ENCODE measurements at places on chromosomes 11 and 22.

DNA sequence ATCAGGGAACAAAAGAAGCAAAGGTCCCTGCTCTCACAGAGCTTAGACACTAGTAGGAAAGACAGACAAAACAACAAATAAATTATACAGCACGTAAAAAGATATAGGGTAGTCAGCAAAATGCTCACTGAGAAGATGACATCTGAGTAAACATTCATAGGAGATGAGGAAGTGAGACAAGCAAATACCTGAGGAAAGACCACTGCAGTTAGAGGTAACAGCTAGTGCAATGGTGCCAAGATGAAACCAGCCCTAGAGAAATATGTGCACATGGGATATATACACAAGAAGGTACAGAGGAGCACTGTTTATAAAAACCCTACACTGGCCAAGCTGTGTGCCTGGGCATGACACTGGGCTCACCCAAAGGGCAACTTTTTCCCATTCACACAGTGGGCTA lies 9.8 kb downstream of the CYP2R1 start:
- no peak for DNase-seq

GRCh38 chr11:23123753-23124152 lies 263.5 kb upstream of the CCDC179 start:
- no peak for DNase-seq

GRCh38 chr22:30014244-30014643 lies 66.0 kb upstream of the HORMAD2 start:
- no peak for DNase-seq

DNA sequence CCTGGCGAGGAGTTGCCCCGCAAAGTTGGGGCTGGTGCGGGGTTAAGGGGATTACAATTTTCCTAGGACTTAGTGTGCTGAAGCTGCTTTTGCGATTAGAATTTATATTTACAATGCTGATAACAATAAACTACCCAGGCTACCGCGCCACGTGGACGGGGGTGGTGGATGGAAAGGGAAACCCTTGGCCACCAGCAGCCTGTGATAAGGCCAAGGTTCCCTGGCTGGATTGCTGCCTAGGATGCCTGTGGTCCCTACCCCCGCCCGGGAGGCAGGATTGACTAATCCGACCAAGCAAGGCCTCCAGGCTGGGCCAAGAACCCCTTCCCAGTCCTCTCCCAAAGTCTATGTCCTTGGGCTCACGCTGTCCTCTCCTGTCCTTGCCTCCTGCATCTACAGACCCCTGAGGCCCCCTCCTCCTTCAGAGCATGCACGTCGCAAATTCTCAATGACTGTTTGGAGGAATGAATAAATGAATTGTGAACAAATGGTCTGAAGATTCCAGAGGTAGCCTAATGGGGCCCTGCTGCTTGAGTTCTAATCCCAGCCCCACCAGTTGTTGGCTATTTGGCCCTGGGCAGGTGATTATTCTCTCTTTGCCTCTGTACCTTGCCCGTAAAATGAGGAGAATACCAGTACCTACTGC lies 7.6 kb upstream of the CHKA start:
- DNase-seq: no peak

- no peak for DNase-seq
Observed at GRCh38 chr22:30749272-30749671, 54.6 kb downstream of the OSBP2 start.

DNA sequence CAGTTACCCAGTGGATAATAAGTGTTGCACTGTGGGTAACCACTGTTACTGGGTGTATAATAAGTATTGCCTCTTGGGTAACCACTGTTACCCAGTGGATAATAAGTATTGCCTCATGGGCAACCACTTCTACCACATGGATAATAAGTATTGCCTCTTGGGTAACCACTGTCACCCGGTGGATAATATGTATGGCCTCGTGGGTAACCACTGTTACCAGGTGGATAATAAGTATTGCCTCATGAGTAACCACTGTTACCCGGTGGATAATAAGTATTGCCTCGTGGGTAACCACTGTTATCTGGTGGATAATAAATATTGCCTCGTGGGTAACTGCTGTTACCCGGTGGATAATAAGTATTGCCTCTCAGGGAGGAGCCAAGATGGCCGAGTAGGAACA lies 29.7 kb upstream of the NXPE4 start:
- DNase-seq: no peak

DNA sequence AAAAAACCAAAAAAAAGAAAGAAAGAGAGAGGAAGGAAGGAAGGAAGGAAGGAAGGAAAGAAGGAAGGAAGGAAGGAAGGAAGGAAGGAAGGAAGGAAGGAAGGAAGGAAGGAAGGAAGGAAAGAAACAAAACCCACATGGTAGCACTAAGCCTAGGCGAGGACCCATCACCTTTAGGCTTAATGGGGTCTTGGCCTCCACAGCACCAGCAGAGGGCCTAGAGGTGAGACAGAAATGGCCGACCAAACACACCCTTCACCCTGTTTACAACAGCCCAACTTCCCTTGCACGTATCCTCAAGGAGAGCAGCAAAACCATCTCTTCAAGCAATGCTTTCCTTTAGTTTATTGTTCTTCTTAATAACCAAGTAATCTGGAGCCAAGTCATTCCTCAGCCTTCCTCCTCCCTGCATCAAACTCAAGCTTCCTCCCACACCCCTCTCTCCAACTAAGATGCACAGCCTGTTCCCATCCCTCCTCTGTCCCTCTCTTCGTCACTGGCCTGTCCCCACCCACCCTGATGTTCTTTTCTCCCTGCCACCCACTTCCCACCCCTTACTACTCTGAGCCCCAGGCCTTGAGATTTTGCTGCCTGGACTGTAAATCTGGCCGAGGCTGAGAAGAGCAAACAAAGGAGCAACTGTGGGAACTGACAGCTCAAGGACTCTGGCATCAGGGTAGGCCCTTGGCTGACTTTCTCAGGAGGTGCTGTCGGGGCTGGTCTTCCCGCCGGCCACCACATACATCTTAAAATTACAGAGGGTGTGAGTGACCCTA lies 26.0 kb downstream of the POU2AF1 start:
- DNase-seq: no peak
